Parietal lobe (tissue), 2 donors: ENCODE measurements at places on chromosomes 4 and X. TPM values are rescaled to one million over a fixed set of nuclear protein-coding genes. Genes with fewer than 3 reads are reported as not detected.

FAM184B gene
- 3.1 TPM for total RNA-seq

HSFX3 gene
- not detected for total RNA-seq

SCML2 gene
- 13.1 TPM for total RNA-seq

SMIM10L2A gene
- 9.7 TPM for total RNA-seq

DDIT4L gene
- 0.31 TPM for total RNA-seq
